Umbilical cord (tissue), 2 donors: ENCODE measurements at places on chromosomes 1 and 21. TPM values are rescaled to one million over a fixed set of nuclear protein-coding genes. Genes with fewer than 3 reads are reported as not detected.
A peak's percentile ranks its signal among the peaks of the same experiment; 100 is the strongest.

The TRIM63 gene
- 0.96 TPM for total RNA-seq

The KCNK1 gene
- 14.2 TPM for total RNA-seq

The CYP4A11 gene
- 2.2 TPM for total RNA-seq

The APCS gene
- 3.9 TPM for total RNA-seq

The WNT3A gene
- not detected for total RNA-seq

GRCh38 chr1:202540014-202540413 lies 170.2 kb downstream of the SYT2 start:
- DNase-seq: peak; percentile 59

DNA sequence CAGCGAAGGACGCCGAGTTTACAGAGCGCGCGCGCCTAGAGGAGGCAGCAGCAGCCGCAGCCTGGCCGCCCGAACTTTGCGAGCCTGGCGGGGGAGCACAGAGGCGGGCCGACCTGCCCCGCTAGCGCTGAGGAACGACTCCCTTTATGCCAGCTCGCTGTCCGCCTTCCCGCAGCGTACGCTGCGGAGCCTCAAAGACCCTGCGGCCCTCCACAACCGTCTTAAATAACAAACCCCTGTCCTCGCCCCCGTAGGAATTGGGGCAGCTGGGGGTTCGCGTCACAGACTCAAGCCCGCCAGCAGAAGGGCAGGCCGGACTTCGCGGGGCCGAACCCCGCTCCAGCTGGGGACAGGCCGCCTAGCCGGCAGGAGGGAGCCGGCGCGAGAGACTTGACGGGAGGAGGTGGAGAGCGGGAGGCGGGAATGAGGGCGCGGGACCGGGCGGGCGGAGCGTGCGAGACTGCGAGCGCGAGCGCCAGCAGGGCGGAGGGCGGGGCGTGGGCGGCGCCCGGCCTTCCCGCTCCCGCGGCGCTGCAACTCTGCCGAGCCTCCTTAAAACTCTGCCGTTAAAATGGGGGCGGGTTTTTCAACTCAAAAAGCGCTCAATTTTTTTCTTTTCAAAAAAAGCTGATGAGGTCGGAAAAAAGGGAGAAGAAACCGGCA lies 1.8 kb upstream of the CDKN2C start:
- DNase-seq: peak; percentile 95

GRCh38 chr1:178862416-178862815 lies 8.5 kb downstream of the ANGPTL1 start:
- DNase-seq: no peak

GRCh38 chr1:26373281-26373680 lies 731 bp upstream of the ZNF683 start:
- no peak for DNase-seq

DNA sequence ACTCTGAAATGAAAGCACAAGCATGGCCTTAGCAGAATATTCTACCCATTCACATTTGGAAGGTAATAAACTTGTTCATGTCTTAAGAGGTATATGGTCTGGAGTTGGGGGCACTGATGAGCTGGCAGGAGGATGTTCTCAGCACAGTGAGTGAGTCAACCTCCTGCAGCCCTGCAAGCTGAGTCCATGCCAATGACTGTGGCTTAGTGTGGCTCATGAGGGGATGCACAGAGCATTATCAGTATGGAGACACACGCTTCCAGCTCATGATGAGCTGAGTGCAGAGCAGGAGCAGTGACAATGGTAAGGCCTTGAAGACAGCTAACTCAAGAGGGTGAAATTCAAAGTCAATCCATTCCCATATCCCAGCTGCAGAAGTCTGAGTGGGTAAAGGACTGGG lies 102.3 kb downstream of the TNFSF18 start:
- peak; percentile 75 for DNase-seq

DNA sequence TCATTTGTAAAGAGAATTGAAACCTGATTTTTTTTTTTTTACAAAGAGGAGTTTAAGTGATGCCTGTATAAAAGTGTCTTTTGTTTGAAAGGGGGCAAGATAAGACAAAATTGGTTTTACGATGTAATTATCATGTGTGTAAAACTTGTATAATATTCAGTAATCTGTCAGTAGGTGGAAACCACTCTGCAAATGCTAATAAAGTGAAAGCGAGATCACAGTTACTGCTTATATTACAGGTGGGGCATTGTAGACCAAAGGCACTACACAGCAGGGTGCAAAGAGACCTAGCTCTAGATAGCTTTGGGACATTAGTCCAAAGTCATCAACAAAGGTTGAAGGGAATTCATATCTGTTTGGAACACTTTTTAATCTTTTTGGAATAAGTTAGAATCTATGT lies 174.2 kb downstream of the LHX8 start:
- no peak for DNase-seq

GRCh38 chr1:175731581-175731980 lies 11.8 kb downstream of the TNR start:
- no peak for DNase-seq

DNA sequence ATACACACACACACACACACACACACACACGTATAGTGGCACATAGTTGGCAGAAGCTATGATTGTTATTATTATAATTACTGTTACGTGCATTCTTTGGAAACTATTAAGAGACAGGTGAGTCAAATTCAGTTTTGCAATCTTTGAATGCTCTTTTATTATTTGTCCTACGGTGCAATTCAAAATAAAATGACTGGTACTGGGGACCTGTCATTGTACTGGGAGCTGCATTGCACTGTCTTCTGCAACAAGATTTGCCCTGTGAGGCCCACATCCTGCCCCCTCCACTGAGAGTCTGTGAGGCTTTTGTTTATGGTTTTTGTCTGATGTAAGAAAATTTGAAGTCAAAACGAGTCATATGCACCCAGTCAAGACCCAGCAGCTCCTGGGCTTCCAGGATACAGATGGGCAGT lies 1.9 kb downstream of the LY9 start:
- no peak for DNase-seq

DNA sequence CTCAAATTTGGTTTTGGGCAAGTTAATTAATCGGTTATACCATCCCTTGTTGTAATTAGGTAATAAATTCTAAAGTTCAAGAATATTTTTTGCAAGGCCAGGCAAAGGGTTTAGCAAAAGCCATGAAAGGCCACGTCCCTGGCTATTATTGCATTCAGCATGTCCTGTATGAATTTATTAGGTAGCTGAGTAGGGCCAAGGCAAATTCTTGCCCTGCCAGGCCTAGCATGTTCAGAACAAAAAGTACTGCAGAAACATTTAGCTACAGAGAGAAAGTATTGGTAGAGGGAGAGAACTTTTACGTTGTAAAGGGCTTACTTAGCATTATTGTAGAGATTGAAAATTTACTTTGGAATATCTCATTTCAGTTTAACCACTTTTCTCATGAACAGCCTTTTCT lies 94.4 kb downstream of the PATJ start:
- no peak for DNase-seq

DNA sequence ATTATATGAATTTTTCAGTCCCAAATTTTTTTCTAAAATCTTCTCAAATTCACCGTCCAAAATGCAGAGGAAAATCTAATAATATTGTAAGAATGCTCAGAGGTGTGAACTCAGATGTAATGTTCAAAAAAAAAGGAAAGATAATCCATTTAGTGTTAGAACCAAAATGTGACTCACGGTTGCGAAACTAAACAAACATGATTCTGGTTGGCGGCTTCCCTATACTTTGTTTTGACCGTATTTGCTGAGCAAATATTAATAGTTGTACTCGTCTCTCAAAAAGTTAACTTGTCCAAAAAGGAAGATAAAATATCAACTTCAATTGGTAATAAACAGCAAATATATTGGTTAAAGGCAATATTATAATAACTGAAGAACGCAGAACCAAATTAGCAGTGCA lies 34.4 kb downstream of the ZSWIM5 start:
- no peak for DNase-seq

- no peak for DNase-seq
Measured at GRCh38 chr1:197435224-197435623, 167.2 kb downstream of the CRB1 start.

GRCh38 chr1:94942171-94943128 lies 15.5 kb upstream of the CNN3 start:
- no peak for DNase-seq

GRCh38 chr1:209569455-209570207 lies 13.9 kb upstream of the CAMK1G start:
- peak; percentile 74 for DNase-seq
